Karpas-422 (cell line): ENCODE measurements at places on chromosomes 16 and 17. TPM values are rescaled to one million over a fixed set of nuclear protein-coding genes. Genes with fewer than 3 reads are reported as not detected.

GRCh38 chr16:66534376-66534799 lies 15.5 kb downstream of the TK2 start:
- DNase-seq: no peak

TEX19 gene
- total RNA-seq: 0.34 and 2.3 TPM in 2 replicates

TEX14 gene
- total RNA-seq: not detected in 2 replicates

- no peak for DNase-seq
Observed at GRCh38 chr16:265711-266110, 10.0 kb downstream of the RGS11 start.

GRCh38 chr17:58329035-58329809 lies 627 bp upstream of the TSPOAP1 start:
- peak; percentile 99 for DNase-seq

EPX gene
- total RNA-seq: not detected in 2 replicates

CRISPLD2 gene
- total RNA-seq: not detected in 2 replicates

ANKRD40CL gene
- not detected in 2 replicates for total RNA-seq
